ENCODE measurements at places on chromosomes 12 and 14.

GRCh38 chr12:1147821-1148220 lies 156.8 kb downstream of the ERC1 start:
- DNase-seq = no peak

- no peak for DNase-seq
Observed at GRCh38 chr14:100117633-100118395, 41.6 kb downstream of the DEGS2 start.

DNA sequence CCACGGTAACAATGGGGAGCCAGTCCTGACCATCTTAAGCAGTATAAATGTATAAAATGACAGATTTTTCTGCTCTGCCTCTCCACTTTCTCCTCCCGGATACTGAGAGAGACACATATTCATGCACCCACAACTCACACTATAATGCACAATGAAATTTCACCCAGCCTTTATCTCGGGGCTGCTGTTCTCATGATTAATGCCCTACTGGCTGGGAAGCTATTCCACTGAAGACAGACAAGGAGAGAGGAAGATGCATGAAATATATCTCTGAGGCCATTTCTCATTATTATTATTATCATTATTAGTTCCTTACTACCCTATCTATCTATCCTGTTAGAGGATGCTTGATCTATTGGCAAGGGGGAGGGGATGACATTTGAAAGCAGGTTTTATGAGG lies 501.7 kb downstream of the DIO2 start:
- DNase-seq = no peak

DNA sequence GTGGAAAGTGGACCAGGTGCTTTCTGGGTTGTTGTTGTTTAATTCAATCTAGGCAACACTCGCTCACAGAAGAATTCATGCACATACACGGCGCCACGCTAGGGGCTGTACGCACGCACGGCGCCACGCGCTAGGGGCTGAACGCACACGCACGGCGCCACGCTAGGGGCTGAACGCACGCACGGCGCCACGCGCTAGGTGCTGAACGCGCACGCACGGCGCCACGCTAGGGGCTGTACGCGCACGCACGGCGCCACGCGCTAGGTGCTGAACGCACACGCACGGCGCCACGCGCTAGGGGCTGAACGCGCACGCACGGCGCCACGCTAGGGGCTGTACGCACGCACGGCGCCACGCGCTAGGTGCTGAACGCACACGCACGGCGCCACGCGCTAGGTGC lies 54.3 kb downstream of the NINJ2 start:
- no peak for DNase-seq

- DNase-seq = no peak
Observed at GRCh38 chr14:87122166-87122565, 870.8 kb downstream of the GALC start.

GRCh38 chr12:96261557-96261956 lies 67.4 kb downstream of the ELK3 start:
- DNase-seq = no peak

DNA sequence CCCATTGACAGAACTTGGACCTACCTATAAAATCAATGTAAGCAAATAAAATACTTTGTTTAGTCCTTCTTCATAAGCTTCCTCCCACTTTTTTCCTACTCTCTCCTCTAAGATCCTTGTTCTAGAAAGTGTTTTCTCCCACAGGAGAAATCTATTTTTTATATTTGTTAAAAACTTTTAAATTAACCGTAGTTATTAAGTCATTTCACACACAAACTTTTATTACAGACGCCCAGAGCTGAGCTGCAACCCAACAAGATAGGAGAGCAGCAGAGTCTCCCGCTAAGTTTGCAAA lies 27.7 kb downstream of the DAD1 start:
- DNase-seq = no peak

DNA sequence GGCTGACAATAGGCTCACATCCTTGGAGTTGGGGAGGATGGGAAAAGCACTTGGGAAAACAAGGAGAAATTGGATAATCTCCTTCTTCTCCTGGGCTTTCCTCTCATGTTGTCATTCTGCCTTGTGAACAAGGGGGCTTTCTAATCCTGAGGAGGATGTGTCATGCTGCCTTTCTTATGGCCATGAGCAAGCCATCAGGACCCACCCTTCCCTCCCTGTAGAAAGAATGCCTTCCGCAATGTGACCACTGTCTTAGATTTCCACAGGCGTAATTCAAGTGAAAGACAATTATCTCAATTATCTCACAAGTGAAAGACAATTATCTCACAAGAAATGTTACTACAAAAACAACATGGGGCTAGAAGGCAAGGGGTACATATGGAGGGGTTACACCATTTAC lies 3.0 kb upstream of the OR6S1 start:
- no peak for DNase-seq

DNA sequence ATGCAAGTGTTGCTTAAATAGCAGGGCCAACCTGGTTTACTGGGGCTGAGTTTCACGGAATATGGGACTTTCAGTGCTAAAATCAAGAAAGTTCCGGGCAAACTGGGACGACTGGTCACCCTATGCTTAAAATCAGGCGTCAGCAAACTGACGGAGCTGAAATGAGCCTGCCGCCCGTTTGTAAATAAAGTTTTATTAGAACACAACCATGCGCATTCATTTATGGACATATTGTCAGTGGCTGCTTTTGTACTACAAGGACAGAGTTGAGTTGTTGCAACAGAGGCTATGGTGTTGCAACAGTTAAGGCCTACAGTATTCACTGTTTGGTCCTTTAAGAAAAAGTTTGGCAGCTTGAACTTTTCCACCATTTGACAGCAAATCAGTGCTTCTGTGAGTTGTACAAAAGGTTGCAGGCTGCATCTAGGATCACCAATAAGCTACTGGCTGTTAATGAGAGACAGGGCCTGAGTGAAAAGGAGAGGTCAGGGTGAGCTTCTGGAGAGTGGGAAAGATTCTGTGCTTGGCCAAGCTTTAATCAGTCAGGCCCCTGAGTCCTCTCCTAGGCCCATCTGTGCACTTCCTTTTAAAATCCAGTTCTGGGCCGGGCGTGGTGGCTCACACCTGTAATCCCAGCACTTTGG lies 13.3 kb downstream of the SELPLG start:
- DNase-seq = no peak

- no peak for DNase-seq
Observed at GRCh38 chr12:103207936-103208335, 250.5 kb downstream of the ASCL1 start.

GRCh38 chr14:89374908-89375307 lies 42.1 kb downstream of the FOXN3 start:
- DNase-seq = no peak

- no peak for DNase-seq
Observed at GRCh38 chr12:124162151-124163110, 132.5 kb upstream of the RFLNA start.
